NCI-H2171 treated with DMSO at 0.1 percent for 48 hours (cell line): ENCODE measurements at places on chromosomes 5 and 9.
A peak's percentile ranks its signal among the peaks of the same experiment; 100 is the strongest.

GRCh38 chr5:88665750-88666215 lies 217.2 kb downstream of the MEF2C start:
- DNase-seq: no peak

DNA sequence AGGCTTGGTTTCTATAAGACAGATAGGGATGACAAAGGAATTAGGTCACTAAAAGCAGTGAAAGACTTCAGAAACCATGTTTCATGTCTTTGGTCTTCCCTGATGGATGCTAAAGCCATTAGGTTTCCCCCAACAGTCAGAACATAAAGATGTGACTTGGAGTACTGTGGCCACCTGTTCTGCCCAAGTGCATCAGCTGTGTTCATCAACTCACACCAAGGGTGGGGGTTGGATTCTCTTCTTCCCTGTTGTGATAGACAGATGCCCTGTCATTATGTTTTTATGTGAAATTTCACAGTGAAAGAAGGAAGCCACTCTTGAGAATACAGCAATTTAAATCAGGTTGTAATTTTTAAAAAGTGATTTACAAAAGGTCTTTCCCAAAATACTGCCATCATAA lies 196.8 kb downstream of the SH3GL2 start:
- peak; percentile 58 for DNase-seq

- DNase-seq: no peak
Measured at GRCh38 chr5:170746961-170747340, 36.6 kb upstream of the GABRP start.

DNA sequence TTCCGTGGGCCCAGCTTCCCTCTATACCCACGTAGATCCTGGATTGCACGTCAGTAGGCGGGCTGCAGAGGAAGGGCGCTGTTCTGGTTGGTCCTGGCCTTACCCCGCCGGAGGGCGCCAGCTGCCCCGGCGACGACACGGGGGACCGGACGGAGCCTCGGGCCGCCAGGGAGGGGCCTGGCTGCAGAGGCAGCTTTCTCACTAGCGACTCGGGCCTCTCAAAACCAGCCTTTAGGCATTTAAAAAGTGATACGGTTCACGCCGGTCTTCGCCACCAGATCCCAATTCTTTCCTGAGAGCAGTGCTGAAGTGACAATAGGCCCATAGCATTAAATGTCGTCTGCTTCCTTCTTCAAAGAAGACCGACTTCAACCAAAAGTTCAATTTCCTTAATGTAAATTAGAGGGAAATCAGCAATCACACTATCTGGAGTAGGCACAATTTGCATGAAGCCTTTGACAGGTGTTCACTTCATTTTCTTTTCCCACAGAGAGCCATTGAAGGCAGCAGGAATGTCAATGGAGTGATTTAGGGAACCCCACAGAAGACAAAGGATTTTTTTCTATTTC lies 17.6 kb upstream of the UBE2D2 start:
- no peak for DNase-seq

DNA sequence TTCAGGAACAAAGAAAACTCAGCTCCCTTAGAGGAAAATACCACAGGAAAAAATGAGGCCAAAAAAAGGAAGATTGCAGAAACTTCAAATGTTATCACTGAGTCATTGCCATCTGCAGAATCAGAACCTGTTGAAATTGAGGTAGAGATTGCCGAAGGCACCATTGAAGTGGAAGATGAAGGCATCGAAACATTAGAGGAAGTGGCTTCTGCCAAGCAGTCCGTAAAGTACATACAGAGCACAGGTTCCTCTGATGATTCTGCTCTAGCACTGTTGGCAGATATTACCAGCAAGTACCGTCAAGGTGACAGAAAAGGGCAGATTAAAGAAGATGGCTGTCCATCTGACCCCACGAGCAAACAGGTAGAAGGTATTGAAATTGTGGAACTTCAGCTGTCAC lies 30.8 kb upstream of the NIM1K start:
- DNase-seq: no peak

DNA sequence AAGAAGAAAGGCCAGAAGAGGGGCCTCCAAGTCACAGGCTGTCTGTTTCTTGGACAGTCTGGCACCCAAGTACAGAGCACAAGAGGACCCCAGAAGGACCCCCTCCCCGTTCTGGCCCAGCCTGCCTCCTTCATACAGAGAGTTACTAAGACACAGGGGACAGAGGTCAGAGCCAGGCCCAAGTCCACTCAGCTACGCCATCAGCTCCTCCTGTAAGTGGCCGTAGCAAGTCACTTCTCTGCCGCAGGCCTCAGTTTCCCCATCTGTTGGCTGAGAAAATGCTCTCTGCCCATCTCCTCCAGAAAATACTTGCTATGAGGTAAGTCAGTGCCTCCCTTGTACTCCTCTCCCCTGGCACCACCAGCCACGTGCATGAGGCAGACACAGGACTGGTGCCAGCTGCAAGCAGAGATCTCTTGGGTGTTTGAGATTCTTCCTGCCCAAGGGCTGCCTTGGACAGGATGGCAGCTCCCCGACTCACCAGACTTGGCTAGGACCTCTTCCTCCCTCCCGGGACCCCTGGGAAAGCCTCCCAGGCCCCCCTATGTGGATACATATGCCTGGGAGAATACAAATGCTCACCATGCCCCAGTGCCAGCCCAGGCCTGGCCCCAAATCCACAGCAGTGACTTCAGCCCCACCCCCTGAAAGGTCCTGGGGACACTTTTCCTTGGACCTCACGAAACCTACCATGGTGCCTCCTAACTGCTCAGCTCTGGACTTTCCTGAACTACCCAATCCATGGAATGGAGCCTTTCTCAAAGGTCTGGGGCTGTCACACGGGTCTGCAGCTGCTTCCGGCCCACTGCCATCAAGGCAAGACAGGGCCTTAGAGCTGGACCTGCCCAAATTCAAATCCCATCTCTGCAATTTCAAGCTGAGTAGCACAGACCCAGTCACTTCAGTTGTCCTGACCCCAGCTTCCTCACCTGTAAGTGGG lies 5.1 kb downstream of the EEIG1 start:
- no peak for DNase-seq

DNA sequence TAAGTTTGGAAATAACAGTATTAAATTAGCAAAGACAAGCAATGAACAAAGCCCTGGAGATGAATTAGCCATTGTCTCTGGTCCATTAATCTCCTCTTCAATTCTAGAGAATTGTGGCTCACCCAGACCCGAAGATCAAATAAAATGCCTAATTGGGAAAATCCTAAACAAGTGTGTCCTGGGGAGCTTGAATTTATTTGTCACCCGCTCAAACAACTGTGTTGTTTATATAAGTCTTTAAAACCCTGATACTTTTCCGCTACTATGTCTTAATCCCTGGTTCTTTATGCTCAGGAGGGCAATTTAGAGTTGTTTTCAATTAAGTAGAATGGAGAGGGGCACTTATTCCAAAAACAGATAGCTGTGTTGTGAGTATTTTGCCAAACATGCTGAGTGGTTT lies 128.4 kb downstream of the ANXA1 start:
- no peak for DNase-seq

DNA sequence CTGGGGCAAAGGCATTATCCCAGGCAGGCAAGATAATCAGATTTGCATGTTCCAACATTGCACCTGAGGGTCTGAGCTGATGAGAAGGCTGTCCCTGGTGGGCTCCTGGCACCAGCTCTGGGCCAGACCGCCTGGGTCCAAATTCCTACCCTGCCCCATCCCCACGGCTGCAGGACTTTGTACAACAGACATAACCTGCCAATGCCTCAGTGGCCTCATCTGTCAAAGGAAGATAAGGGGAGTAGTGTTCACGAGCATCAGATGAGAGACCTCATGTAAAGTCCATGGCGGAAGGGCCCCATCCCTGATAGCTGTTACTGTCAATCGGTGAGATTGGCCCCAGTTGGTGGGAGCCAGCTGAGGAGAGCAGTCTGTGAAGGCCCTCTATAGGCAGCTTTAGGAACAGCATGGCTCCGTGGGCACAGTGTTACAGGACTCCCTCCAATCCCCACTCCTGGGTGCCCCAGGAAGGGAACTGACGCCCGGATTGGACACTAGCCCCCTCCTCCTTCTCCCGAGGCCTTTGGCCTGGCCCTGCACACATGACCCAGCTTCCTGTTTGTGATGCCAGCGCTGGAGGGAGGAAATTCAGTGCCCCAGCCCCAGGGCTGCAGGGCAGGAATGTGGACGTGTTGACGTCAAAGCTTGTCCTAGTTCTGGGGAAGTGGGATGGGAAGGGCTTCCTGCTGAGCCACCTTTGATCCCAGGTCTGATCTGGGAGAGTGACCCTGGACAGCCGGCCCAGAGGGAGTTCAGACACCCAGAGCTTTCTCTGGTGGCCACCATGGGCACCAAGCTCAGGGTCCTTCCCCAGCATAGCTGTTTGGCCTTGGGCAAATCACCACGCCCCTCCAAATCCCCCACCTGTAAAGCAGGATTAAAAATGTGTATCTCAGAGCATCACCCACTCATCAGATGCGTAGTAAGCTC lies 56.2 kb downstream of the DUSP1 start:
- peak; percentile 5 for DNase-seq

GRCh38 chr5:68465934-68466551 lies 250.5 kb downstream of the PIK3R1 start:
- DNase-seq: no peak

DNA sequence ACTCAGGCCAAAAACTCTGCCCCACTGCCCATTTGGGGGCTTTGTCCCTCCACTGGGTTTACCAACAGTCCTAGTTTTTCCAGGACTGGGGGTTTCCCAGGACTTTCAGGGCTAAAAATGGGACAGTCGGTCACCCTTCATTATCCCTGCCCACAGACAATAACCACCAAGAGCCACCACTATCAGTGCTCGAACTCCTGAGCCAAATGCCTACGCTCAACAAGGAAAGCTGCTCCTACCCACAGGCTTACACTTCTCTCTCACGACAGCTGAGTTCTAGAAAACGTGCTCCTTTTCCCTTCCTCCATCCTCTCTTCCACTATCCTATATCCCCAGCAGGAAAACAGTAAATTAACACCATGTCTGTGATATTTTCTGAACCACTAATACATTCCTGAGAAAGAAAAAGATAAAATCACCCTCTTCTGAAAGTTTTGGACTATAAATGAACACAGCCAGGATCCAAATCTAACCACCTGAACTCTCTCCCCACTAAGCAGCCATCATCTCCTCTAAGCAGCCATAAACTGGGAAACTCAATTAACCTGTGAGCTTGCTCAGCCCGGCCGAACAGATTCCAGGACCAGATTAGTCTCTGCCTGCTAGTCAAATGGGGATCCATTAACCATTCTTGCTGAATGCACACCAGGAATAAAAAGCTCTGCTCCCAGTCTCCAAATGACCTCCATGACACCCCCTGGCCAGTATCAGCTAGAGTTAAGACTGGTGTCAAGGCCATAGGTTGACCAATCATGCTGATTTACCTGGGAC lies 41.8 kb downstream of the KLHL3 start:
- DNase-seq: no peak

DNA sequence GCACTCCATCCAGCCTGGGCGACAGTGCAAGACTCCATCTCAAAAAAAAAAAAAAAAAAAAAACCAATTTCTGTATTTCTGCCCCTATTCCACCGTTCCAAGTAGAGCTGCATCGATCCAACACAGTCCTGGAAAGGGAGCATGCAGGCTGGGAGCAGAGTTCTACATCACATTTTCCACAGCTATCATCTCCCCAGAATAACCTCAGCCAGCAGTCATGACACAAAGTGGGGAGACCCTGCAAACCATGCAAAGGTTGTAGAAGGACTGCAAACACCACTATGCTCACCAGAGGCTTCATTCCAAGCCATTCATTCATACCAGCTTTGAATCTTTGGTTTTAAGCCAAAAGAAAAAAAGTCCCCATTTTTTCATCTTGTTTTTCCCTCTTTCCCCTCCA lies 20.8 kb upstream of the ZNF354A start:
- DNase-seq: no peak

- DNase-seq: no peak
Measured at GRCh38 chr9:133103987-133104505, 17.0 kb downstream of the RALGDS start.

DNA sequence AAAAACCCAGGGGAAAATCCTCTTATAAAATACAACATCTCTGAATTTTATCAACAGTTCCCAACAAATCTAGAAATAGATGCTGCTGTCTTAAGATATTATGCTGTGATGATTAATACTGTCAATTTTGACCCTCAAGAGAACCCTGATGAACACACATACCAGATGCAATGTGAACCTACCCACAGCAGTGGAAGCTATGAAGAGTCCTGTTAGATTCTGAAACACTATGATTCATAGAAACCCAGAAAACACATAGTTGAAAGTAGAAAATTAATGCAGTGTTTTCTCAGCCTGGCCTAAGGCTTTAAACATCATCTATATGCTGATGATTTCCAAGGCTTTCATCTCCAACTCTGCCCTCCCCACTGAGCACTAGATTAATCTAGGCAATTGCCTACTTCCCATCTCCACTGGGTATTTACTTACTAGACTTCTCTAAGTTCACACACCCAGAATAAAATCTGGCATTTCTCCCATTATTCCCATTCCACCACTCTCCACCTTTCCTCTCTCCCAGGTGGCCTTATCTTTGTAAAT lies 296.2 kb downstream of the CTNND2 start:
- peak; percentile 32 for DNase-seq

GRCh38 chr9:89593727-89594427 lies 10.9 kb upstream of the GADD45G start:
- DNase-seq: no peak

DNA sequence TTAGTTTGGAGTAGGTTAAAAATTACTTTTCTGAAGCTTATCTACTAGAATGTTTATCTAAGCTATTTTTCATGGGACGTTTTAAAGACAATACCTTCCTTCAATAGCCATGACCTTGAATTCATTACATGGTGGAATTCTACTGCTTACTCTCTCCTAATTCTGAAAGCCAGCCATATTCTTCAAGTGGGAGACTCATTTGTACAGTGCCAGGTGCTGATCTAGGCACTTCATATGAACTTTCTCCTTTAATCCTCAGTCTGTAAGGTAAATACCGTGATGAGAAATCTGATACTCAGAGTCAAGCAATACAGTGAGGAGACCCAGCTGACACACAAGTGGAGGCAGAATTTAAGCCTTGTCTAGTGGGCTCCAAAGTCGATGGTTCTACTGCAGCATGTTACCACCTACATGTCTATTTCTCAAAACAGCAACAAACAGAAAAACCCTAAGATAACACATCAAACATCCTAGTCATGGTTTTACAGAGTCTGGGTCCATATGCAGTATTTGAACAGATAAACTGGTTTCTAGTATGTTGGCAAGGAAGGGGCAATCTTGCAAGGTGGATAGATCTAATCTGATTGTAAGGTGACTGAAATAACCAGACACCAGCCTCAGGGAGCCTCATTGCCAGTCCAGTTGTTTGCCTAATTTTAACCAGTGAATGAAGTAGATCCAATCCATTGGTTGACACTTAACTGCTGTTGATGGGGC lies 243.7 kb downstream of the PIK3R1 start:
- peak; percentile 63 for DNase-seq

GRCh38 chr9:89929673-89930480 lies 325.1 kb downstream of the GADD45G start:
- no peak for DNase-seq
